ENCODE measurements at places on chromosomes 5 and 9.

DNA sequence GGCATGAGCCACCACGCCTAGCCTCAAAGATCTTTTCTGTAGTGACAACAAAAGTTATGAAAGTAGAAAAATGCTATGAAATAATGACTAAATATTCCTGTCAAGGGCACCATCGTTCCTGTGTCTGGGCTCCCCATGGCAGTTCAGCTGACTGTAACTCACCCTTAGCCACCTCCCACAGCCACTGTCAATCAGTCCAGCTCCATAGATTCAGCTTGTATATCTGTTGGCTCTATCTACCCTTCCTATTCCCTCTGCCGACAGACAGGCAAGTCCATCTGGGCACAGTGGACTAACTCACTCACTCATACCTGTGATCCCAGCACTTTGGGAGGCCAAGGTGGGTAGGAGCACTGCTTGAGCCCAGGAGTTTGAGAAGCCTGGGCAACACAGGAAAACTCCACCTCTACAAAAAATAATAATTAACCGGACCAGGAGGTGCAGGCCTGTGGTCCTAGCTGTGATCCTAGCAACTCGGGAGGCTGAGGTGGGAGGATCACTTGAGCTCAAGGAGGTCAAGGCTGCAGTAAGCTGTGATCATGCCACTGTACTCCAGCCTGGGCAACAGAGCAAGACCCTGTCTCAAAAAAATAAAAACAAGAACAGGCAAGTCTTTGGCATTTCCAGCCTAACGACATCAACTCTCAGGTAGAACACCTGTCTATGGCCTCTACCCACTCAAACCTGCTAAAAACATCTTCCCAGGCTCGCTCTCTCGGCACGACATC is 6.2 kb downstream of the CAMSAP1 start:
- DNase-seq: no peak

- DNase-seq: no peak
These were observed 58.2 kb downstream of the GADD45G start for GRCh38 chr9:89662718-89663613.

DNA sequence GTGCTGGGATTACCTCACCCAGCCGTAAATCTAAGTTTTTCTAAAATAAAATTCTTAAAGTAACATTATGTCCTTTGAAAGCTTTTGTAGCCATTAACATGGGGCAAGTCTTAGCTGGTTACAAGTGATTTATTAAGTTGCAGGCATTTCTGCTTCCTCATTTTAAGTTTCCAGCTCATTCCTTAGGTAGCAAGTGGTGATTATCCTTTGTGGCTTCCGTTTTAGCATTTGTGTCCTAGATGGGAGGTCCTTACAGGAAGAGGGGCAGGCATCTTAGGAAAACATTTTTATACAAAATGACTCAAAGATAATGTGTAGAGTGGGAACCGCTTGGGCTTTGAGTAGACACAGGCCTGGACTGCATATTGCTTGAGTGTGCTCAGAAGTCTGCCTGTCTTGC is 35.0 kb upstream of the ROPN1L start:
- DNase-seq: no peak

- DNase-seq: no peak
These were observed 267.5 kb upstream of the GRIA1 start for GRCh38 chr5:153222936-153223335.

DNA sequence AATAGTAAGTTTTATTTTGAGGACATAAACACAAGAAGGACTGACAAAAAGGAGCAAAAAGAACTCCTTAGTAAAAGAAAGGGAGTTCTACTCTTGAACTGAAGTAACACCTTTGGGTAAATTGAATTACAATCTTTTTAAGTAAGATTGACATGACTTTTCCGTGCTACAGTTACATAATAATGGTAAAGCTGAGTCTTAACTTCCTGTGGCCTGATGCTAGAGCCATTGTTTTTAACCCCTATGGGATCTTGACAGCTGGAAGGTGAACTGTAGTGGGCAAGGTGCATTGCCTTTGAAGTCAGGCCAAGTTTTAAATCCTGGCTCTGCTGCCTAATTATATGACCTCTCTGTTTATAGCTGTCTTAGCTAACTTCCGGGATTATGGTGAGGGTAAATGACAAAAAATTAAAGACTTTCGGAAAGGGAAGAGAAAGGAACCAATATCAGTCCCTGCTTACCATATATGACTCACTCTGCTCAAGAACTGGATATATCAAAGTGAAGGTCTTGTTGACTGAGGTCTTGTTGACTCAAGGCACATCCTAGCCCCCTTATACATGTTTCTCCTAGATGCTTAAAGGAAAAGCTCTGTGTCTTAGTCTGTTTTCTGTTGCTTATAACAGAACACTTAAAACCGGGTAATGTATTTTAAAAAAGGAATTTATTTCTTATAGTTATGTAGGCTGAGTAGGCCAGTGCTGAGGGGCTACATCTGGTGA is 6.8 kb downstream of the HSD17B4 start:
- no peak for DNase-seq

DNA sequence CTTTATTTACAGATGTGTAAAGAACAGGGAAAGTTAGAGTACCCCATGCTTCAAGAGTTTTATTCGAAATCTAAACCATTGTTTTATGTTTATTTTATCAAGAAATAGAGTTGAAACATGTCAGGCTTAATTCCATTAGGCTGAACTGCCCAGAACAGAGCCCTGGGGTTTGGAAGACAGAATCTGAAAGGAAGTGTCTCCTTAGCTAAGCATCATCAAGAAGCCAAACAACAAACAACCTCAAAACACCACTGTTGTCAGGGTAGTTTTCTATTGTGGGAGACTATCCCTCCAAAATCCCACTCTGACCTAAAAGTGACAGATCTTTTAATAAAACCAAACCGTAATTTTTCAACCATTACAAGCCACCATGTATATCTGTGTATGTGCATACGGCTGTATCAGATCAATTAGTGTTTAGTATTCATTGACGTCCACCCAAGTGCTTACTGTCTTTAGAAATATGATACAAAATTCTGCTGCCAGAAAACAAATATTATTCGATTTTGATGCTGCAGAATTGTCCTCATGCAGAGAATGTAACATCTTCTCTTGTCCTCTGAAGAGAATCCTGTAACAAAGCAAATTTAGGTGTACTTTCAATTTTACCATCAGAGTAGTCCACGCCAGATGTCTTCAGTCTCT is 271.9 kb upstream of the TMEM161B start:
- no peak for DNase-seq

All from cortex of kidney (tissue), 1 donor.